Esophagus muscularis mucosa (tissue), 4 donors: ENCODE measurements at places on chromosomes 1 and 21.

GRCh38 chr1:221766210-221766609 is 24.3 kb upstream of the DUSP10 start:
- no peaks in the 10 kb centered on the region for H3K27me3 ChIP-seq
- no peak for DNase-seq
- no peak overlapping the region for H3K4me3 ChIP-seq
- no peaks in the 10 kb centered on the region for H3K4me1 ChIP-seq

DNA sequence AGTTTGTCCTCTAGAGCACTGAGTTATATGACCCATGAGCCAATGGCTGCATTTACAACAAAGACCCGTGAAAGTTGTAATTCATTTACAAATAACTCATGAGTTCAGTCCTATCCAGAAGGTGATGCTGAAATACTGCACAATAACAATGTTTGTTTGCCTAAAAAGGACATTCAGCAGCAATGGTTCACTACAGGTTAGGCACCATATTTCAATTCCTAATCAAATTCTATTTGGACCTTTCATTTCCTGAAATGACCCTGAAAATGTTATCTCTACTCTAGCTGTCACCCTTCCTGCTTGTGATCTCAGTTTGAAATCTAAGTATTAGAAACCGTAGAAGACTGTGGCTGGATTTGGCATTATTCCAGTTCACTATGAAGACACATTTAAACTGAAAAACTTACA is 191.2 kb upstream of the SAMSN1 start:
- H3K4me3 ChIP-seq: no peak overlapping the region
- DNase-seq: no peak
- no peak overlapping the region for H3K27ac ChIP-seq
- no peaks in the 10 kb centered on the region for H3K36me3 ChIP-seq
- H3K4me1 ChIP-seq: no peaks in the 10 kb centered on the region

- no peak for DNase-seq
- peaks cover 18% of the 10 kb centered on the region for H3K4me1 ChIP-seq
- no peaks in the 10 kb centered on the region for H3K27me3 ChIP-seq
- no peak overlapping the region for H3K4me3 ChIP-seq
- no peak overlapping the region for H3K27ac ChIP-seq
- H3K36me3 ChIP-seq: no peaks in the 10 kb centered on the region
Measured at GRCh38 chr1:83098131-83098530, 900.8 kb downstream of the TTLL7 start.

GRCh38 chr1:180923021-180923841 is 10.5 kb downstream of the KIAA1614 start:
- H3K36me3 ChIP-seq: peaks cover 1% of the 10 kb centered on the region
- no peak for DNase-seq
- H3K27ac ChIP-seq: no peak overlapping the region
- H3K4me1 ChIP-seq: peaks cover 42% of the 10 kb centered on the region

DNA sequence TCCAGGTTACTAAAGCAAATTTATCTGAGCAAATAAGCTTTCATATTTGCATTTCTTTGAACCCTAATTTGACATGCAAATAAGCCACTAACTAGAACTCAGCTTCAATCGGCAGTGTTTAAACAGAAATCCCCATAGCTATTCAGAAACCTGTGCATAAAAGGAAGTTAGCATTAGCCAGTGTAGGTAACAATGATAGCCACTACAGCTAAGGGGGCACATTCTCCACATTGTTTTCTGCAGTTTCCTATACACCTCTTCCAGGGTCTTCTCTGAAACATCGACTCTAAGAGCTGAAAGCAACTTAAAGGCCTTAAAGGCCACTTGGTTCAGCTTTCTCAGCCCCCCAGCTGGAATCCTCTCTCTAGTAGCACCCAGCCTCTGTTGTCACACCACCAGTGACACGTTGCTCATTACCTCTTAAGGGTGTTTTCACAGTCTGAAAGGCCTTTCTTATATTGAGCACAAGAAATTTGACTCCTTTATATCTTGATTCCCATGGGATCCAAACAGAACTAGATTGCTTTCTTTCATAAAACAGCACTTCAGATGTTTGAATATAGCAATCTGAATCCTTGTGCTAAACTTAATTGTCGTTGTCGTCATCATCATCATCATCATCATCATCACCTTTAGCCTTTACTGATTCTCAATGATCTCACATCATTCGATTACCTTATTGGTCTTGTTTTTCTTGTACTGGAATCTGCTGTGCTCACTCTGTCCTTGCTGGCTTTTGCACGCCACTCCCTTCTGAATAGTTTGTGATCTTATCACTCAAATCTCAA is 93.9 kb upstream of the DAB1 start:
- H3K4me3 ChIP-seq: no peak overlapping the region
- no peaks in the 10 kb centered on the region for H3K36me3 ChIP-seq
- peaks cover 1% of the 10 kb centered on the region for H3K4me1 ChIP-seq

- DNase-seq: no peak
- H3K36me3 ChIP-seq: peaks cover 24% of the 10 kb centered on the region
- H3K4me1 ChIP-seq: peaks cover 40% of the 10 kb centered on the region
- peak overlapping the region; percentile 85 for H3K4me3 ChIP-seq
- H3K27ac ChIP-seq: peak overlapping the region; percentile 79
- no peaks in the 10 kb centered on the region for H3K27me3 ChIP-seq
Measured at GRCh38 chr1:231241750-231242149, 738 bp downstream of the GNPAT start.

GRCh38 chr1:243496187-243496646 is 240.4 kb downstream of the SDCCAG8 start:
- peak overlapping the region; percentile 80 for H3K27ac ChIP-seq
- peaks cover 48% of the 10 kb centered on the region for H3K4me1 ChIP-seq
- peaks cover 9% of the 10 kb centered on the region for H3K36me3 ChIP-seq
- DNase-seq: no peak

- no peaks in the 10 kb centered on the region for H3K36me3 ChIP-seq
- H3K4me3 ChIP-seq: no peak overlapping the region
- DNase-seq: no peak
- H3K27ac ChIP-seq: no peak overlapping the region
- no peaks in the 10 kb centered on the region for H3K27me3 ChIP-seq
- H3K4me1 ChIP-seq: peaks cover 12% of the 10 kb centered on the region
Measured at GRCh38 chr21:28485301-28486022, 507.2 kb downstream of the LTN1 start.

DNA sequence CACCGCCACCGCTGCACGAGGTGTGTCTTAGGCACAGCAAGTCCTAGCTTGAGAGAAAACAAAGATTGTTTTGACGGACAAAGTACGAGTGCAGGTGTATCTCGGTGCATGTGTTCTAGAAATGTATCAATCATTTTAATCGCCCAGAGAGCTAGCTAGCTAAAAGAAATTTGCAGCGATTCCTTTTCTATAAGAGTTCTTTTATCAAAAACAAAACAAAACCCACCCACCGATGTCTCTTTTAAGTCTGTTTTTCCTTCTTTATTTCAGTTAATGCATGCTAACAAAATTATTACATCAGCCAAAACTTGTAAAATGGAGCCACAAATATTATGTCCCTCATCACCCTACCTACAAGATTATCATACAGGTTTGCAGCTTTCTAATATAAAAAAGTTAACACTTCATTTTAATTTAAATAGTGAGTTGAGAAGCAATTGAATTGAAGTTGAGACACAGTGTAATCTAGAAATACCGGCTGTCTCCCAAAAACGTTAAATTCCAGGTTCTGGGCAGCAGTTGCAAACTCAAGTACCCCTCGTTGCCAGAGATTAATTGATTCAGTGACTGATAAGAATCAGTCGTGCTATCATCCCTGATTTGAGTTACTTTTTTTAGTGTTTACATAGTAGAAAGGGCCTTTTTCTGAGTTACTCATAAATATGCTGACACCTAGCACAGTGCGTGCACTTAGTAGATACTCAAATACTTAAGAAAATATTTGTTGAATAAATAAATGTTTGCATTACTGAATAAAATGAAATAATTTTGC is 1.5 kb upstream of the SYDE2 start:
- peak overlapping the region; percentile 98 for H3K27ac ChIP-seq
- H3K36me3 ChIP-seq: no peaks in the 10 kb centered on the region
- H3K4me3 ChIP-seq: peak overlapping the region; percentile 96

- DNase-seq: no peak
- no peak overlapping the region for H3K4me3 ChIP-seq
- peaks cover 3% of the 10 kb centered on the region for H3K4me1 ChIP-seq
- H3K27me3 ChIP-seq: no peaks in the 10 kb centered on the region
- no peak overlapping the region for H3K27ac ChIP-seq
Measured at GRCh38 chr1:183391863-183392262, 26.3 kb downstream of the NMNAT2 start.

- no peaks in the 10 kb centered on the region for H3K27me3 ChIP-seq
- no peaks in the 10 kb centered on the region for H3K4me1 ChIP-seq
- DNase-seq: no peak
- H3K4me3 ChIP-seq: no peak overlapping the region
- no peak overlapping the region for H3K27ac ChIP-seq
- H3K36me3 ChIP-seq: no peaks in the 10 kb centered on the region
Measured at GRCh38 chr1:229035748-229036082, 235.2 kb upstream of the RAB4A start.

DNA sequence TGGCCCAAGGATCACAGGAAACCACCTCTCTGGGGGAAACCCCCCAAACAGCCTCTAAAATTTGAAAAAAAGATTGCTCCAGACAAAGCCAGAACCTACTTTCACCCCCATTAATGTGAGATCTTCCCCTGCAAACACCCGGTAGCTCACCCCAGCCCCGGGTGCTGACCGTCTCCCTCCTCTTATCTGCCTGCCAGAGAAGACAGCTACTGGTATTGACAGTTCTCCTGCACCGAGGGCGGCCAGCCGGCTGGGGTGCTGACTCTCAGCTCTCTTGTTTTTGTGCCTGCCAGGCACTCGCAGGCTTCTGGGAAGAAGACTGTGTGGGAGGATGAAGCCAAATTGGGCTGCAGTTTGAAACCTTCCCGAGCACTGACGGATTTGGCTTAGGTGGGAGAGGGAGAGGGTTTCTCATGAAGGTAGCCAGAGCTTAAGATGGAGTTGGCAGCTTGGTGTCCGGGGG is 48.2 kb downstream of the RASSF5 start:
- H3K4me3 ChIP-seq: no peak overlapping the region
- peak overlapping the region; percentile 81 for H3K27ac ChIP-seq
- no peaks in the 10 kb centered on the region for H3K36me3 ChIP-seq
- DNase-seq: no peak
- no peaks in the 10 kb centered on the region for H3K27me3 ChIP-seq

- no peaks in the 10 kb centered on the region for H3K36me3 ChIP-seq
- no peak overlapping the region for H3K27ac ChIP-seq
- H3K4me1 ChIP-seq: no peaks in the 10 kb centered on the region
- no peak overlapping the region for H3K4me3 ChIP-seq
- DNase-seq: no peak
- H3K27me3 ChIP-seq: no peaks in the 10 kb centered on the region
Measured at GRCh38 chr21:25307489-25307888, 299.8 kb downstream of the MRPL39 start.

GRCh38 chr1:151998611-151999362 is 5.1 kb upstream of the S100A10 start:
- no peak for DNase-seq
- H3K27ac ChIP-seq: no peak overlapping the region
- H3K27me3 ChIP-seq: no peaks in the 10 kb centered on the region
- H3K4me1 ChIP-seq: peaks cover 16% of the 10 kb centered on the region

DNA sequence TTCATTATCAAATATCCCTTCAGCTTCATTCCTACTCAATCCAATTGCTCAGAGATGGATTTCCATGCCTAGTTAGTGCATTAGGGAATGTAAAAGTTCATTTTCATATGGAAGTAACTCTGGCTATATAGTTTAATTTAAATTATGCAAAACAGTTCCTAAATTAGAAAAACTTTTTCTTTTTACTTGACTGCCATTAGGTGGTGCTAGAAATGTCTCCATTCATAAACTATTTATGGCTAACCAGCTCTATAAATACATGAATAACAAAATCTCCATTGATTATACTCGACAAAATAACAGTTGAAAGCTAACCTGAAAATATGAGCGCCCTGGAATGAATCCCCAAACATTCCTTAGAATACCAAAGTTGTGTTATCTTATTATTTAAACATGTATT is 311.4 kb downstream of the USH2A start:
- no peak overlapping the region for H3K4me3 ChIP-seq
- no peak overlapping the region for H3K27ac ChIP-seq
- no peaks in the 10 kb centered on the region for H3K27me3 ChIP-seq
- DNase-seq: no peak
